T-helper 17 cell (primary cell): ENCODE measurements at places on chromosomes 3 and 15. TPM values are rescaled to one million over a fixed set of nuclear protein-coding genes. Genes with fewer than 3 reads are reported as not detected.

CHSY1 gene
- 10.5 TPM for total RNA-seq

SLC6A20 gene
- total RNA-seq: not detected

RNF123 gene
- total RNA-seq: 37.7 TPM

RFTN1 gene
- 51.8 TPM for total RNA-seq

SPTBN5 gene
- 1.9 TPM for total RNA-seq

CCR8 gene
- total RNA-seq: 9.0 TPM

LOXL1 gene
- 8.4 TPM for total RNA-seq

CCR2 gene
- total RNA-seq: 14.2 TPM

TRPM1 gene
- not detected for total RNA-seq

LRRC34 gene
- total RNA-seq: 0.78 TPM

UCN2 gene
- total RNA-seq: not detected

BNC1 gene
- total RNA-seq: not detected

MESD gene
- total RNA-seq: 14.4 TPM

CCDC191 gene
- total RNA-seq: 6.8 TPM

FMN1 gene
- total RNA-seq: 18.7 TPM

SCN11A gene
- 0.05 TPM for total RNA-seq

GATM gene
- total RNA-seq: not detected

FGF12 gene
- 0.35 TPM for total RNA-seq

SLC15A2 gene
- total RNA-seq: 2.6 TPM

A4GNT gene
- total RNA-seq: not detected

HIGD2B gene
- 0.50 TPM for total RNA-seq

UBE2E2 gene
- 7.6 TPM for total RNA-seq
